Upper lobe of left lung (tissue), 6 donors: ENCODE measurements at places on chromosomes 5 and 9.

DNA sequence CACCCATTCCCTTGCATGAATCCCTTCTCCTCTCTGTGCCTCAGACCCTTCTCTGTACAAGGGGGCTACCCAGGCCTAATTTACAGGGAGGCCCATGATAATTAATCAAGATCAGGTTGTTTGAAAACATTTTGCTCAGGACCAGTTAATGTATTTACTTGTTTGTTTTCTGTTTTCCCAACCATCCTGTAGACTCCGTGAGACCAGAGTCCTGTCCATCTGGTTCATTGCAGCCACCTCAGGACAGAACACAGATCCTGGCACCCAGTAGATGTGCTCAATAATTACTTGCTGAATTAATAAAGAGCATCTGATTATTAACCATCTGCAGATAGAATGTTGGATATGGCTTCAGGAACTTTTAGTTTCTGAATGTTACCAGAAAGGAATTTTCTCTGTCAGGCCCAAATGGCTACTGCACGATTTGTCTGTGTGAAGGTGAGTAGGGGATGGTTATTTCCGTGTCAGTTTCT, 27.3 kb downstream of the FOXI1 start:
- DNase-seq = no peak

GRCh38 chr5:129342796-129343195, 117.3 kb upstream of the ADAMTS19 start:
- no peak for DNase-seq

DNA sequence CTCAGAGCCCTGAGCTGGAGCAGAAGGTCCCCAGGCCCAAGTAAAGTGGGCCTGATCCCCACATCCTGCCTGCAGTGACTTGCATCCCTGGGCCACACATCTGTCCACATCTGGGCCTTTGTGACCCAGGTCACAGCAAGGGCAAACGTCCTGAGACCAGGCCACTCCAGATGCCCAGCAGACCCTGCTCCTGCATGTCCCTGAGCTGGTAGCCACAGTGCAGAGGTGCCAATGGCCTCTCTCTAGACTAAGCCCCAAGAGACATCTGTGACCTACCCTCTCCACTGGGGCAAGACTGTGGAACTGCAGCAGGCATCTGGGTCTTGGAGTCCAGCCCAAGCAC, 2.5 kb downstream of the FLT4 start:
- DNase-seq = no peak

- DNase-seq = no peak
These were observed 21.9 kb downstream of the USP20 start for GRCh38 chr9:129857207-129857606.

GRCh38 chr5:57244331-57244730, 70.5 kb downstream of the GPBP1 start:
- no peak for DNase-seq

DNA sequence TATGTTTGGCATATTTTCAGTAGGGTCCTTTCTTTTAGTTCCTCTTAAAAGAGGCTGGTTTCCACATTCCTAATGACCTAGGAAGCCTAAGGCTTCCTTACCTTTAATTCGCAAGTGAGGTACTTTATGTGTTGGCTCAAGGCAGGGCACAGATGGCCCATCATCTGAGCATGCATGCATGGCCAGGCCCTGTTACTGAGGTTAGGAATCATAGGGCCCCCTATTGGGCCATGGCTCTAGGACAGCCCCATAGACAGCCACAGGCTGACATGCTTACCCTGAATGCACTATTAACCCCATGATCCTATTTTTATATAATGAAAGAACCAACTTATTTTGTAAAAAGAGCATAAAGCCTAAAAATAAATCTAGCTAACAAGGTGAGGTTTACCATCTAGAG, 271.4 kb downstream of the ELAVL2 start:
- DNase-seq = no peak

- peak; percentile 90 for DNase-seq
These were observed 683 bp downstream of the DBN1 start for GRCh38 chr5:177472460-177473442.

DNA sequence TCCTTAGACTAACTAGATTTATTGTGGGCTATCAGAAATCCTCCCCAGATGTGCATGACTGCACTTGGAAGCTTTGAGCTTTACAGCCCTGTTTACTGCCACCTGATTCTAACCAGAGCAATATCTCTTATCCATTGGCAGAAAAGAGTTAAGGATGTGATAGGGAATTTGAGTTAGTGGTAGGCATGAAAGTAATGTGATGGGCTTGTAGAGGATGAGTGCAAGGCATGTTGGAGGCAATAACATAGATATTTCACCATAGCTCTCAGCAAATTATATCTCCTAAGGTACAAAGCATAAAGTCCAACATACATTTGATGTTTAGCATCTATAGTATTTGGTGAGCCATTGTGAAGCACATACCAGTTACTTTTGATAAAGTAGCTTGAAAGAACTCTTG, 103.8 kb downstream of the INVS start:
- no peak for DNase-seq

DNA sequence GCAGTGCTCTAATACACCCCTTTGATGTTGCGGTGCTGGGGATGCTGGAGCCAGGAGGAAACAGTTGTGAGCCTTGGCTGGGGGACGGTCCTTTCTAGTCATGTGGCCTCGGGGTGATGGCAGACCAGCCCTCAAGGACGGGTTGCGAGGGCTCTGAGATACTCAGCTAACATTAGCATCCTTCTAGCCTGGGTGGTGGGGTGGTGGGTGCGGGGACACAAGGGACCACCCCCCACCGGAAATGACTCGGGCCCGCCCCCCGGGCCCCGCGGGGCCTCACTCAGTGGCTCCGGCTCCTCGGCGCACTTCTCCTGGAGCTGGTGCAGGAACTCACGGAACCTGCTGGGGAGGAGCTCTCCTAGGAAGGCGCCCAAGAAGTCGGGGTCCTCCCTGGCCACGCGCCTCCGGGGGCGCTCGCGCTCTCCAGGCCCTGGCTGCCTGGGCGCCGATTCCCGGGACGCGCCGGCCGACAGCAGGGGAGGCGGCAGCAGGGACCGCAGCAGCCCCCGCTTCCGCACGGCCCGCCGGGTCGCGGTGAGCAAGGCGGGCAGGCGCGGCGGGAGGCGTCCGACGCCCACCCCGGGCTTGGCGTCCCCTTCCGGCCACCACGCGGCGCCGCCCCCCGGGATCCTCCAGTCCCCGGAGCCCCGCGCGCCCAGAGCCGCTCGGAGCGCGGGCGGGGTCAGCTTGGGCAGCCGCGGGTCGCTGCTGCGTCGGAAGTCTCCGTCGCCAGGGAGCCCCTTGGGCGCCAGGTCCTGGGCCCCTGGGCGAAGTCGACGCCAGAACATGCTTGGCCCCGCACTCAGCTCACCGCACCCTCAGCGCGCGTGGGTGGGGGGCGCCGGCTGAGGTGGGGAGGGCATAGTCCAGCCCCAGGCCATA, 873 bp downstream of the C9orf50 start:
- DNase-seq = no peak

- DNase-seq = no peak
These were observed 2.3 kb downstream of the PNPLA7 start for GRCh38 chr9:137547687-137548543.

GRCh38 chr5:120345947-120346346, 118.2 kb upstream of the PRR16 start:
- DNase-seq = no peak

- DNase-seq = no peak
These were observed 51.7 kb downstream of the SLC12A2 start for GRCh38 chr5:128135286-128135685.

GRCh38 chr9:116282597-116282996, 129.0 kb downstream of the PAPPA start:
- DNase-seq = no peak
